ENCODE measurements at places on chromosomes 1 and 21. TPM values are rescaled to one million over a fixed set of nuclear protein-coding genes. Genes with fewer than 3 reads are reported as not detected.

Gene F5
- total RNA-seq, result not detected

Gene TMIGD3
- total RNA-seq, result 1.2 TPM

Gene L1TD1
- total RNA-seq, result 0.41 TPM

Gene SMAP2
- total RNA-seq, result 28.1 TPM

Gene CASQ2
- 0.41 TPM for total RNA-seq

DNA sequence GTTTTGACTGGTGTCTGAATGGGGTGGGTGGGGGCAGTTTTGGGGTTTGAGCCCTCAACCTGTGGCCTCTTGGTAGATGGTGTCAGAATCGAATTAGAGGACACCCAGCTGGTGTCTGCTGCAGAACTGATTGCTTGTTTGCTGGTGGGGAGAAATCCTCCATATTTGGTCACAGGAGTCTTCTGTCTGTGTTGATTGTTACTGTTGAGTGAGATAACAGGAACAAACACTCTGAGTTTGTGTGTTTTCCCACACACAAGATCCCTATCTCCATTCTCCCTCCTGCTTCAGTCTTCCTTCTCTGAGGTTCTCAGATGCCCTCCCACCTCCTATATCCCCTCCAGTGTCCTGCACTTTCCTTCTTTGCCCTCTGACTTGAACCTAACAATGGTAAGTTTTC lies 19.1 kb upstream of the CGN start:
- no peak for DNase-seq

DNA sequence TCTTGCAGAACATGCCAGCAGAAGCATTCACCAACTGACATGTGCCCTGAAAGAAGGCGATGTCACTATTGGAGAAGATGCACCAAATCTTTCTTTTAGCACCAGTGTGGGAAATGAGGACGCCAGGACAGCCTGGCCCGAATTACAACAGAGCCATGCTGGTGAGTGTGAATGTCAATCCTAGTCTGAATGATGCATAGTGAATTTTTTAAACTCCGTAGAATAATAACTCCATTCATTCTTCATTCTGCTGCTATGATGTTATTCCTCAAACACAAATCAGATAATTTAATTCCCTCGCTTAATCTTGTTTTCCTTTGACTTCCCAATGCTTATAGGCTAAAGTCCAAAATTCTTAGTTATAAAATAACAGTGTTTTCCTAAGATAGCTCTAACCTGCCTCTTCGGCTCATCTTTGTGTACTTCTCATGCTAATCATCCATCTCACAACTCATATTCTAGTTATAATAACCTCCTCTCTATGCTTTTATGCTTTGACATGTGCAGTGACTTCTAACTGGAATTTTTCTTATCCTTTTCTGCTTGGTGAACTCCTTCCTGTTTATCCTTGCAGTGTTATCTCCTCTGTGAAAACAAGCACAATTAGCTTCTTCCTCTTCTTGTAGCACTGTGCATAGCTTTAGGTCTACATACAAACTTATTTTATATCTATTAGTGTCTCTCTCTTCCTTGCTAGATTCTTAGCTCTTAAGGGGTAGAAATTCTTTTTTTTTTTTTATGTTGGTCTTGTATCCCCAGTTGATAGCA lies 14.4 kb downstream of the SDCCAG8 start:
- no peak for DNase-seq

DNA sequence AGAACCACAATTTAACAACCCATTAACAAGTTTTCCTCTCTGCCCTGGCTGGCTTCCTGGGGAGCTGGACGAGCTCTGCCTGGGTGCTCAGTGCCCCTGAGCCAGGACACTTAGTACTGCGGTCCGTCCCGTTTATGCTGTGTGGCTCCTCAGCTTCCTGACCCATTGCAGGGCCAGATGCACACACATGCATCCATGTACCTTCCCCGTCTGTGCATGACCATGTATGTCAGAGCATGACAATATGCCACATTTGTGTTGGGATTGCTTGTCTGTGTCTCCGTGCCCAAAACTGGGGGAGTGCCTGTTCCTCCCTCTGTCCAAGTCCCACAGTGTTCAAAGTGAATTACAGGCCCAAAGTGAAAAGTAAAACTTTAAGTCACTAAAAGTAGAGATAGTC lies 9.7 kb upstream of the TFF3 start:
- DNase-seq, result no peak

- DNase-seq, result no peak
Measured at GRCh38 chr1:16199157-16199501, 13.3 kb downstream of the ARHGEF19 start.

- no peak for DNase-seq
Measured at GRCh38 chr1:204680461-204680860, 5.1 kb downstream of the LRRN2 start.

DNA sequence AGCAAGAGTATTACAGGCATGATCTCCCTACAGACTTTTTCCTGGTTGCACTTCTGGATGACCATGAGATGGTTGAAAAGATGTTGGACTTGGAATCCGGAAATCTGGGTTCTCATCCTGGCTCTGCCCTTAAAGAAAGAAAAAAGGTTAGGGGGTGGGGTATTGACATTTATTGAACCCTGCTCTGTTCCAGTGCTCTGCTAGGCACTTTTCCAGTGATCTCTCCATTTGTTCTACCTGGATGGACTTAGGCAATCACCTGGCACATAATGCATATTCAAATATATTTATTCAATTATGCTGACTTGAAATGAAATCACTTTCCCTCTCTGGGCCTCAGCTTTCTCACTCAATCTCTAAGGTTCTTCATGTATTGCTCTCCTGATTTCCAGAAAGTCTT lies 101.0 kb upstream of the NFIA start:
- no peak for DNase-seq

DNA sequence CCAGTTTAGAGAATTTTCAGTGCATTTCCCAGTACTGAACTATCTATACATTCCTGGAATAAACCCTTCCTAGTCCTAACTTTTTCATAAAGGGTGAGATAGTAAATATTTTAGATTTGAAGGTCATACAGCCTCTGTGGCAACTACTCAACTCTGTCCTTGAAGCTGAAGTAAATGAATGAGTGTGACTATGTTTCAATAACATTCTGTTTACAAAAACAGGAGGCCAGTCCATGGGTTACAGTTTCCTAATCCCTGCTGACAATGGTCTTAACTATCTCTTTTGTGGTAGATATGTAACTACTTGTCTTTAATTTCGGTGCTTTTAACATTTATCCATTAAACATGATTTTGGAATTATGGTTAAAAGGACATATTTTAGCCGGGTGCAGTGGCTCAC lies 4.3 kb downstream of the ZNF684 start:
- DNase-seq, result no peak

DNA sequence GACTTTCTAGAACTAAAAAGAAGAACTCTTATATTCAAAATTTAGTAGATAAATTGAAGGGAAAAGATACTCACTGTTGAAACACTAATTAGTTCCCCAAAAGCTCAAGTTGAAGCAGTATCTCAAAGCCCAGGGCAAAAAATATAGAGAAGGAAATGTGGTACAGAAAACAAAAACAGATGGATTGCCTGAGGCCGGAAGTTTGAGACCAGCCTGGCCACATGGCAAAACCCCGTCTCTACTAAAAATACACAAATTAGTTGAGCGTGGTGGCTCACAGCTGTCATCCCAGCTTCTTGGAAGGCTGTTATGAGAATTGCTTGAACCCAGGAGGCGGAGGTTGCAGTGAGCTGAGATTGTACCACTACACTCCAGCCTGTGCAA lies 36.0 kb downstream of the FAM177B start:
- DNase-seq, result no peak

- no peak for DNase-seq
Measured at GRCh38 chr1:75522389-75522788, 88.5 kb downstream of the SLC44A5 start.

GRCh38 chr1:147579532-147579931 lies 38.2 kb downstream of the BCL9 start:
- DNase-seq, result no peak

Data from frontal cortex (tissue), 4 donors.